Activated effector memory CD4-positive, alpha-beta T cell treated with anti-CD3 and anti-CD28 coated beads, Interleukin-2, amount 50 U/mL, for 16 hours (primary cell): ENCODE measurements at places on chromosomes 16 and 17.
A peak's percentile ranks its signal among the peaks of the same experiment; 100 is the strongest.

DNA sequence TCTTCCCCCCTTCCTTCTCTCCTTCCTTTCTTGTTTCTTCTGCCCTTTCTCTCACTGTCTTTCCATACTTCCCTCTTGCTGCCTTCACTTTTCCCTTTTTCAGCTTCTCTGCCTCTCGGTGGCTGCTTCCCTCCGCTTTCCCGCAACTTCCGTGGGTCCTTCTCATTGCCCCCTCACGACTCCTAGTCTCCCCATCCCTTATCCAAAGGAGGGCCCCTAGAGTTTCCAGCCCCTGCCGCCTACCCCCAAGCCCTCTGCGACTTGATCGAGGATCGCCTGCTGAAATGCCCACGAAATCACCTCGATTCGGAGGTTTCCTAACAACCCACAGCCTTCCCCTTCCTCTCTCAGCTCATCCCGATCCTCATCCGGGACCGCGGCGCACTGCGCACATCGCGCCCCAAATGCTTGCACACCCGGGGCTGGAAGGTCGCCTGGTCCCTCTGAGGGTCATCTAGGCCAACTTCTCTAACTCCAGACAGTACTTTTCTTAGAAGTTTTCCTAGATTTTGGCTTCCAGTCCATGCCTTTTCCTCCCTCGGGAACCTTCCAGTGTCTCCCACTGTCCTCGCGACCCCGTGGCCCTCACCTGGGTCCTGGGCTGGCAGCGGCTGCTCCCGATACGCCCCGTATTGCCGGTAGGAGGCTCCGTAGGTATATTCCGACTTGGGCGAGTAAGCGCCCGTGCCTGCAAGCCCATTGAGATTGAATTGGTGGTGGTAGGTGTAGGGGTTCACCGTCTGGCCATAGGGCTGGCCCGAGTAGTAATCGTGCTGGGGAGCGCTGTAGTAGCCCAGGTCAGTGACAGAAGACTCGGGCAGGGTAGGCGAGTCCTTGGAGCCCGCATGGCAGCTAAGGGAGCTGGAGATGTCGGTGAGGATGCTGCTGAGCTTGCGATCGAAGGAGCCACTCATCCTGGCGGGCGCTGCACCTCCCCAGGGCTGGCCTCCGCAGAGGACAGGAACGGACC, 654 bp downstream of the DLX3 start:
- no peak for DNase-seq

DNA sequence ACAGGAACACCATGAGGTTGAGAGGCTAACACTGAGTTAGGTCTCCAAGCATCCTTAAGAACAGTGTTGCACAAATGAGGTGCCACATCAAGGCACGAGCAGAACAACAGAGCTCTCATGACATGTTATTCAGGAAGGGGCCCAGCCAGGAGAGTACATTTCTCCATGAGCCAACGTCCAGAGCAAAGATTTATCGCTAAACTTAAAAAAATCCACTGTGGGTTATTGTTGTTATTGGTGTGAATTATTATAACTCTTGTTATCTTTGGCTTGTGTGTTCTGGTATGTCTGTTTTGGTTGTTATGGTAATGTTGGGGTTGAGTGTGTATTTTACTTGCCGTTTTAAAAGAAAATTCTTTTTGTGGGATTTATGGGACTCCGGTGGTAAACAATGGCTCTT, 68.9 kb upstream of the MSI2 start:
- DNase-seq = no peak

DNA sequence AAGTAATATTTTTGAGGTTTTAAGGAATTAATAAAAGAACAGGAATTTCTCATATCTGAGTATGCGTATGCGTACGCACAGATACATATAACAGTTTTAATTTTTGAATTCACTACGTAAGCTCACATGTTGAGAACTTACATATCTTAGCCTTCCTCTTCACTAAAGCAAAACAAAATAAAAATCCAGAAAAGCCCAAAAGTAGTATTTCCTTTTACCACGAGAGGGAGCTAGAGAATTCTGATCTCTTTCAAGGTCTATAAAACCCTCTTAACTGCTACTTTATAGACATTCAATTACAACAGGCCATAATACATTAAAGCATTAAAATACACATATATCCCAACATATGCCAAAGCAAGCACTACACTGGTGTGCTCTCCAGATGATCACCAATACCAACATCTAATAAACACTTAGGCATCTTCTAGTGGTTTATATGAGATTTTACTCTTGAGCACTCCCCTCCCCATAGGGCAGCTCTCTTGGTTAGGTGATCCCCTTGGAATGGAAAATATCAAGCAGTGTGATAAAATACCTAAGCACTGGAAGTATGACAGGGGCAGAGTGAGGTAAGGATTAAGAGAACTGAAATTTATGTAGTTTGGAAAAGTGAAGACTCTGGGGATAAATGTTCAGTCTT, 94.0 kb downstream of the SKAP1 start:
- DNase-seq = no peak

GRCh38 chr17:58630883-58631522, 60.8 kb downstream of the TEX14 start:
- DNase-seq = peak; percentile 77

- DNase-seq = no peak
These were observed 327.4 kb upstream of the CCL2 start for GRCh38 chr17:33927732-33928133.

- no peak for DNase-seq
These were observed 13.1 kb downstream of the TBC1D24 start for GRCh38 chr16:2487903-2488531.

DNA sequence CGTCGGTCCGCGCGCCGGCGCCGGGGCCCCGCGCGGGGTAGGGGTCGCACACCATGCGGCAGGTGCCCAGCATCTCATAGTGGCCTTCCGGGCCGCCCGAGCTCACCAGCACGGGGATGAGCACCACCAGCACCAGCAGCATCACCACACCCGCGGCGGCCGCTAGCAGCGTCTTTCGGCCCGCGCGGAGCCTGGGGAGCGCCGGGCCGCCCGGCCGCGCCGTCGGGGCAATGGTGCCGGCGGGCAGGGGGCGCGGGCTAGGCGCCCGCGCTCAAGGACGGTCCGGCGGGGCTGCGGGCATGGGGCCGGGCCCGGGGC, 237 bp downstream of the C1QL1 start:
- DNase-seq = no peak
